CD14-positive monocyte (primary cell): ENCODE measurements at places on chromosomes 6 and 20. TPM values are rescaled to one million over a fixed set of nuclear protein-coding genes. Genes with fewer than 3 reads are reported as not detected.
A peak's percentile ranks its signal among the peaks of the same experiment; 100 is the strongest.

DNA sequence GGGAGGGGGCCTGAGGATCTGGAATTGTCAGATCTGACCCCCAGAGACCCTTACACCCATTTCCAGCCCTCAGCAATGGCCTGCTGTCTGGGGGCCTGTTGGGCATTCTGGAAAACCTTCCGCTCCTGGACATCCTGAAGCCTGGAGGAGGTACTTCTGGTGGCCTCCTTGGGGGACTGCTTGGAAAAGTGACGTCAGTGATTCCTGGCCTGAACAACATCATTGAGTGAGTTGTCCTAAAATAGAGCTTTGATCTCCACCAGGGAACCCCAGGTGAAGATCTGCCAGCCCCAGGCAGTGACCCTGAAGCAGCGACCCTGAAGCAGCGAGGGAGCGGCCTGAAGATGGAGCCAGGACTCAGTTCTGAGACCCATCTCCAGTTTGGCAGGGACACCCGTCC lies 2.2 kb downstream of the BPIFA1 start:
- no peaks in the 10 kb centered on the region for H3K4me1 ChIP-seq
- H3K36me3 ChIP-seq: no peaks in the 10 kb centered on the region
- DNase-seq: no peak
- H3K27ac ChIP-seq: no peak overlapping the region
- no peaks in the 10 kb centered on the region for H3K27me3 ChIP-seq
- H3K4me3 ChIP-seq: no peak overlapping the region

DNA sequence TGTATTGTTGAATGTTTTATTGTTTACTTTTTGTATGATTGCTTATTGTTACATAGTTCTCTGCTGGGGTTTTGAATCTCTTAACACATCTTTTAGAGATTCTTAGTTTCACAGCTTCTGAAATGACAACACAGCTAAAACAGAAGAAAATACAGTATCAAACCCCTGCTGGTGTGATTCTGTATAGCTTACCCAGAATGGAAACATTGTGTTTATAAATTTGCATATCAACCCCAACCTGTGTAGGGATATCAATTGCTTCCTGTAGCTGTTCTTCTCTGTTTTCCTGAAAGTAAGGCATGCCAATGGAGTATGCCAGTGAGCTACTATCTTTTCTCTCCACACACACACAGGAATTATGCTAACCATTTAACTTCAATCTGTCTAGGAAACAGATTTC lies 64.3 kb upstream of the ID4 start:
- DNase-seq: no peak
- no peak overlapping the region for H3K4me3 ChIP-seq
- no peaks in the 10 kb centered on the region for H3K4me1 ChIP-seq
- no peak overlapping the region for H3K27ac ChIP-seq
- no peaks in the 10 kb centered on the region for H3K27me3 ChIP-seq
- H3K36me3 ChIP-seq: no peaks in the 10 kb centered on the region

DNA sequence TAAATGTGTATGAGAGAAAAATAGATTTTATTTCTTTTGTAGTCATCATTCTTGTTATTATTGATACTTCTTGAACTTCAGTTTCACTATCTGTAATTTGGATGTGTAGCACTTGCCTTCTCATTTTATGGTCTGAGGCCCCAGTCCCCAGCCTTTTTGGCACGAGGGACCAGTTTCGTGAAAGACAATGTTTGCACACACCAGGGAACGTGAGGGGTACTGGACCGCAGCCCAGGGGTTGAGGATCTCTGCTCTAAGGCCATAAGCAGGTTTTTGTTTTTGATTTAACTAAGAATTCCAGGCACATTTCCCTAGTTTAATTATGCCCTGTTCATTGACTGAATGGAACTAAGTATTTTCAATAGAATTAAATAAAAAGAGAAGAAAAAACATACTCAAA lies 261.5 kb downstream of the BMP2 start:
- DNase-seq: no peak
- no peaks in the 10 kb centered on the region for H3K4me1 ChIP-seq
- H3K27me3 ChIP-seq: no peaks in the 10 kb centered on the region
- no peak overlapping the region for H3K4me3 ChIP-seq
- no peaks in the 10 kb centered on the region for H3K36me3 ChIP-seq

GRCh38 chr6:54810147-54810546 lies 36.4 kb upstream of the FAM83B start:
- no peak overlapping the region for H3K27ac ChIP-seq
- H3K4me1 ChIP-seq: no peaks in the 10 kb centered on the region
- no peak overlapping the region for H3K4me3 ChIP-seq

DNA sequence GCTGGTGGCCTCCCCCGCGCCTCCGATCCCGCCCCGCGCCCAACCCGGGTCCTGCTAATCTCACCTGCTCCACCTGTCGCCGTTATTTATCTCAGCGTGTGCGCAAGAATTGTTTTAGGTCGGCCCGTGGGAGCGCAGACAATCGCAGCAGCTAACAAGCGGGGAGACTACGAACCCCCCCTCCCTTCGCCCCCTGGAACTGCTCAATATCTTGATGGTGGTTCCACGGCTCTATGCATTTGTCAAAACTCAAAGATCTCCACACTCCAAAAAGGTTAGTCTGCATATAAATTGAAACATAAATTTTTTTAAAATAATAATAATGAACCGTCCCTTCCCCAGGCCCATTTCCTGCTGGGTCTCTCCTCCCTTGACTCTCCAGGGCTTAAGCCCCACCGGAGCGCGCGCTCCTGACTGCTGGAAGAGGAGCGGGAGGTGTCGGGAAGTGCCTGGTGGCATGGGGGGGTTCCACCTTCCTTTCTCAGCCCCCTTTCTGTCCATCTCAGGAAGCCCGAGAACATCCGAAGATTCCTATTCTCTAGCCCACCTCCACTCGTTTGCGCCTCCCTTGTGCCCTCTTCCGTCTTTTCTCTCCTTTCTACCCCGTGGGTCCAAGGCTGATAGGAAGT lies 1.6 kb upstream of the MDGA1 start:
- H3K27ac ChIP-seq: no peak overlapping the region
- no peak for DNase-seq
- H3K36me3 ChIP-seq: no peaks in the 10 kb centered on the region
- no peak overlapping the region for H3K4me3 ChIP-seq

DNA sequence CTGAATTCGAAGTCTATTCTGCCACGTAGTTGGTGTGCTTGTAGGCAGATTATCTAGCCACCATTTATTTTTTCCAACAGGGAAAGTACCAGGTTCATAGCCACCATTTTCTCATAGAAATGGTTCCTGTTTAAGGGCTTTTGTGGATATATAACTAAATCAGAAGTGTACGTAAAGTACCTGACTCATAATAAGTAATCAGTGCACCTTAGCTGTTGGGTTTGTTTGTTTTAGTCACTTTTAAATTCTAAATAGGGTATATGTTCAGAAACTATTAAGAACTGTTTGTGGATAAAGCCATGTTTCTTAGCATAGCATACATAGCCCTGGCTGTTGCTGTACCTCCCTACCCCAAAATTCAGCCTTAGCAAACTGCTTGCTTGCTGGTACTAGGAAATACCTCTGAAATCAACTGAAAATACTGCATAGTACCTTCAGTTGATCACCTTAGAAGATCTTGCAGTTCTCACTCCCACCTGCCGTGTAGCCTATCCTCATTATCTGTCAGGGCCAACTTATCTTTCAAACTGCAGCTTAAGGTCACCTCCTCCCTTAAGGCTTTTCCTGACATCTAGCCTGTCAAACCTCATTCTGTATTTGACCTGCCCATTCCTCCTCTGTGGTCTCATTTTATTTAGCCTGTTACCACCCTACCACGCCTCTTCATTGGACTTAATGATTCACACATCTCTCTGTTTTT lies 44.6 kb upstream of the COL10A1 start:
- H3K36me3 ChIP-seq: no peaks in the 10 kb centered on the region
- no peak overlapping the region for H3K27ac ChIP-seq
- H3K4me3 ChIP-seq: no peak overlapping the region
- no peaks in the 10 kb centered on the region for H3K27me3 ChIP-seq

DNA sequence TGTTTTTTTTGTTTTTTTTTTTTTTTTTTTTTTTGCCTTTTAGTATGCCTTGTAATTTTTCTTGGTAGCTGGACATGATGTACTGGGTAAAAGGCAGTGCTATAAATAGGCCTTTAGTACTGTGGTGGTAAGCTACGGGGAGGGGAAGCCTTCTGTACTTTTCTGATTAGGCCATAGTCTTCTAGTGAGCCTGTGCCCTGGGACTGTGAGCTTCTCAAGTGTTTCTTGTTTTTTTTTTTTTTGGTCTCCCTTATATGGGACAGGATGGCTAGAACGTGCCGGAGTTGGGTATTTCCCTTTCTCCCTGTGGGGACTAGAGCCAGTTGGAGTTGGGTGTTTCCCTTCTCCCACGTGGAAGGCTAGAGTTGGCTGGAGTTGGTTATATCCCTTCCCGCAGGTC lies 59.4 kb upstream of the PRELID3B start:
- H3K27me3 ChIP-seq: no peaks in the 10 kb centered on the region
- H3K4me3 ChIP-seq: peak overlapping the region; percentile 57
- no peaks in the 10 kb centered on the region for H3K36me3 ChIP-seq
- H3K4me1 ChIP-seq: peaks cover 47% of the 10 kb centered on the region
- H3K27ac ChIP-seq: peak overlapping the region; percentile 85
- peak; percentile 23 for DNase-seq

- H3K36me3 ChIP-seq: no peaks in the 10 kb centered on the region
- H3K27ac ChIP-seq: no peak overlapping the region
- H3K4me3 ChIP-seq: no peak overlapping the region
- no peaks in the 10 kb centered on the region for H3K4me1 ChIP-seq
- no peaks in the 10 kb centered on the region for H3K27me3 ChIP-seq
Measured at GRCh38 chr6:135104199-135104598, 49.6 kb upstream of the HBS1L start.

GRCh38 chr6:74250161-74250818 lies 554.3 kb downstream of the CD109 start:
- no peak overlapping the region for H3K27ac ChIP-seq
- no peaks in the 10 kb centered on the region for H3K4me1 ChIP-seq
- H3K4me3 ChIP-seq: no peak overlapping the region
- DNase-seq: no peak

GRCh38 chr6:119312875-119313338 lies 36.7 kb downstream of the MAN1A1 start:
- H3K4me1 ChIP-seq: peaks cover 75% of the 10 kb centered on the region
- no peak overlapping the region for H3K4me3 ChIP-seq

DNA sequence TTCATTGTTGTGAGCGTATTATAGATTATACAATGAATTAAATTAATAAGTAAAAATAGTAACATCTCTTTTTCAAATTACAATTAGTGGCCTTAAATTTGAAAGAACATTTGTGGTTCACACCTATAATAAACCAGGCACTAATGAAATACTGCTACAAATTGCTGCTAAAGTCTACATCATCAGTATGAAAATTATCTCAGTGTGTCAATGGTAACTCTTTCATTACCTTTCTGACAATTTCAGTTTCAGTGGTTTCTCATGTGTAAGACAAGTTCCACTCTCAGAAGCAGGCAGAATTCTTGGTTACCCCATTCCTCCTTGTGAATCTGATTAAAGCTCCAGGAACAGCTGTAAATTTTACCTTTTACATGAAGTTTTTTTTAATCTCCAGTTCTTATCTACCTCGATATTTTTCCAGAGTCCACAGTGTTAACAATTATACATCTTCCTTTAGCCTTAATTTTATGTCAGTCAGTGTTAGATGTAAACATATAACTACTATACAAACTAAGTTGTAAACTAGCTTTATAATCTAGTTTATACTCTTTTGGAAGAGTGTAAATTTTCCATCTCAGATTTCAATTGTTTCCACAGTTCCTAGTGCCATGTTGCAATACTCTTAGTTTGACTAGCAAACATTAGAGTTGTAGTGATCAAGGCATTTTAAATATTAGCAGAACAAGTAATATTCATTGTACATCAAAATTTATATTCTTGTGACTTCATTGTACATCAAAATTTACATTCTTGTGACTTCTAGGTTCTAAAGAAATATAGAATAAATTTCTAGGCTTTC lies 1038.4 kb downstream of the EPHA7 start:
- H3K4me1 ChIP-seq: no peaks in the 10 kb centered on the region
- no peak for DNase-seq
- H3K27me3 ChIP-seq: no peaks in the 10 kb centered on the region
- H3K36me3 ChIP-seq: no peaks in the 10 kb centered on the region
- H3K27ac ChIP-seq: no peak overlapping the region

DNA sequence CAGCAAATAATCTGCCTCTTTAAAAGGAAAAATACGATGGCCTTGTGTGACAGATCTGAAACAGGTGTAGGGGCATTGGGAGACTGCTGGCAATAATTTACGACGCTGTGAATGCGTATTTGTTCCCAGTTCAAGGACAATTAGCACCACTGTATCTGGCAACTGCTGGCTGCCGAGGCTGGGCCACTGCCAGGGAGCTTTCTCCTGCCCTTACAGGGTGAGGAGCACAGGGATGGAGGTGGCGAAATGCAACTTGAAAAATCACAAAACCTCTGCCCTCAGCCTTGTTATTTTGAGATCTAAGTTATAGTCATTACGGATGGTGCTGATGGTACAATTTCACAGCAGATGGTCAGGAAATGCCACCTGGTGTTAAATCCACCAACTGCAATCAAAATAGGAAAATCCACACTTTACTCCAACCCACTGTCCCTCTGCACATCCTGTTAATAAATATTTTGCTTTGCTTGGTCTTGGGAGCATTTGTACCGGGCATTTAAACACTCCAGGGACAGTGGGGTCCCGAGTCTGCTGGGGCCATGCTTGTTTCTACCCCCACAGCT lies 6.4 kb downstream of the MYLK4 start:
- H3K36me3 ChIP-seq: no peaks in the 10 kb centered on the region
- no peak for DNase-seq
- no peak overlapping the region for H3K4me3 ChIP-seq
- no peaks in the 10 kb centered on the region for H3K4me1 ChIP-seq
- no peak overlapping the region for H3K27ac ChIP-seq
- H3K27me3 ChIP-seq: no peaks in the 10 kb centered on the region

DNA sequence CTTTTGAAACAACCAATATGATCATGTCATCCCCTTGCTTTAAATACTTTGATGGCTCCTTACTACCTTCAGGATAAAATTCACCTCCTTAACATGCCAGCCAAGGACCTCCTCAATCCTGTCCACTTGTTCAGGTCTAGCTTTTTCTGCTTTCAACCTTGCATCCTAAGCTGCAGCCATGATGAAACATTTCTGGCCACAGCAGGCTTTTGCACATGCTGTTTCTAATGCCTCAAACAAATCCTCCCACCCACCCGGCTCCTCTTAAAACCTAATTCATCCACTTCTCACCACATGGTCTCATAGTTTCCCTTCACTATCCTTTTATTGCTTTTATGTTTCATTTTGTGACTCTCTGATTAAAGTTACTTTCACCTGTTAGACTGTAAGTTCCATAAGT lies 124.6 kb downstream of the MYB start:
- no peaks in the 10 kb centered on the region for H3K36me3 ChIP-seq
- no peak overlapping the region for H3K4me3 ChIP-seq
- H3K27me3 ChIP-seq: no peaks in the 10 kb centered on the region
- H3K4me1 ChIP-seq: peaks cover 23% of the 10 kb centered on the region

Gene C6orf15
- polyA plus RNA-seq: not detected

Gene SRSF12
- not detected for polyA plus RNA-seq

Gene PSMB9
- polyA plus RNA-seq: 350 TPM

Gene DDRGK1
- 42.0 and 42.6 TPM in 2 replicates for polyA plus RNA-seq

Gene ZNF165
- 0.05 TPM in 1 of 2 replicates, not detected in the other for polyA plus RNA-seq

Gene STMND1
- not detected in 2 replicates for polyA plus RNA-seq
